ENCODE measurements at places on chromosomes 2 and 18. TPM values are rescaled to one million over a fixed set of nuclear protein-coding genes. Genes with fewer than 3 reads are reported as not detected.

Gene NCL
- 25.8 TPM for polyA plus RNA-seq

Gene RAB6C
- 0.07 TPM for polyA plus RNA-seq

Gene COL4A4
- polyA plus RNA-seq, result 3.5 TPM

Gene ERBB4
- not detected for polyA plus RNA-seq

Gene GALNT14
- 1.4 TPM for polyA plus RNA-seq

All from B cell (primary cell).